ENCODE measurements at places on chromosomes 7 and 10. TPM values are rescaled to one million over a fixed set of nuclear protein-coding genes. Genes with fewer than 3 reads are reported as not detected.

GRCh38 chr7:158083526-158084310 lies 503.9 kb downstream of the PTPRN2 start:
- no peak for ATAC-seq

DNA sequence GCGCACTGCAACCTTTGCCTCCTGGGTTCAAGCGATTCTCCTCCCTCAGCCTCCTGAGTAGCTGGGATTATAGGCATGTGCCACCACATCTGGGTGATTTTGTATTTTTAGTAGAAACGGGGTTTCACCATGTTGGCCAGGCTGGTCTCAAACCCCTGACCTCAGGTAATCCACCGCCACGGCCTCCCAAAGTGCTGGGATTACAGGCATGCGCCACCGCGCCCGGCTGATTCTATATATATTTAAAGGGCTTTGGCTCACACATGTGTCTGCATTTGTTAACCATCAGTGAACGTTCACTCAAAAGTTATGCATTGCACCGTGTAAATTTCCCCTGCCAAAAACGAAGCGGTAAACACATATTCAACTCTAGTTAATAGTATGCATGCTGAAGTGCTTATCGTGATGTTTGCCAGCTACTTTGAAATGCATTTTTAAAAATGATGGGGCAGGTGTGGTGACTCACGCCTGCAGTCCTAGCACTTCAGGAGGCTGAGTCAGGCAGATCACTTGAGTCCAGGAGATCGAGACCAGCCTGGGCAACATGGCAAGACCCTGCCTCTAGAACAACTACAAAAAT lies 17.7 kb upstream of the WIPI2 start:
- ATAC-seq = no peak

- ATAC-seq = no peak
These were observed 847.2 kb downstream of the CCSER2 start for GRCh38 chr10:85175635-85176034.

- peak; percentile 32 for ATAC-seq
These were observed 17.8 kb downstream of the SCD start for GRCh38 chr10:100364735-100365391.

DNA sequence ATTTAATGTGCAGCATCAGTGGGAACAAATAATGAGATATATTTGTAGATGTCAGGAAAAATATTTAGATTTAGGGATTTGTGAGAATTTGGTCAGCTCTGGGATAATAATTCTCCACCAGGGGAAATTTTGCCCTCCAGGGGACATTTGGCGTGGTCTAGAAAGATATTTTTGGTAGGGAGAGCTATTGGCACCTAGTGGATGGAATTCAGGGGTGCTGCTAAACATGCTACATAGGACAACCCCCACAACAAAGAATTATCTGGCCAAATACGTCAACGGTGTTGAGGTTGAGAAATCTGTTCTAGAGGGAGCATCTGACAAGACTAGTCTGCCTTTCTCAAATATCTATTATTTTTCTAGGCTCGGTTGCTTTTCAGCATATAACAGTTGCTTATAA lies 2.1 kb downstream of the ADK start:
- ATAC-seq = no peak

DNA sequence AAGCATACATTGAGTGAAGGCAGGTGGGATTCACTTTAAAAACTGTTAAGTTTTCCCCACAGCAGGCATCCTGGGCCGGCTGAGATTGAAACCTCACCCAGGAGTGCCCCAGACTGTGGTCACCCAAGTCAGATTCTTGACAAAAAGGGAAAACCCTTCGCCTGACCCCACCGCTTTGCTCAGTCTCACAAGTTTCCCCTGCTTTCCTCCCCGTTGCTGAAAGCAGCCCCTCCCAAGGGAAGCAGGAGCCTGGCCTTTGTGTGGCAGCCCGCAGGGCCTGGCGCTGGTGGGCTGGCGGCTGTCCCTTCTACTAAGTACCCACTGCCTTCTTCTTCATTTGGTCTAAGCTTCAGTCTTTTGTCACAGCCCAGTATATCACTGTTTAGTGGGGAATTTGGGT lies 16.0 kb downstream of the RNF32 start:
- ATAC-seq = no peak

- ATAC-seq = peak; percentile 84
These were observed 729.9 kb downstream of the ZWINT start for GRCh38 chr10:55631071-55631654.

DNA sequence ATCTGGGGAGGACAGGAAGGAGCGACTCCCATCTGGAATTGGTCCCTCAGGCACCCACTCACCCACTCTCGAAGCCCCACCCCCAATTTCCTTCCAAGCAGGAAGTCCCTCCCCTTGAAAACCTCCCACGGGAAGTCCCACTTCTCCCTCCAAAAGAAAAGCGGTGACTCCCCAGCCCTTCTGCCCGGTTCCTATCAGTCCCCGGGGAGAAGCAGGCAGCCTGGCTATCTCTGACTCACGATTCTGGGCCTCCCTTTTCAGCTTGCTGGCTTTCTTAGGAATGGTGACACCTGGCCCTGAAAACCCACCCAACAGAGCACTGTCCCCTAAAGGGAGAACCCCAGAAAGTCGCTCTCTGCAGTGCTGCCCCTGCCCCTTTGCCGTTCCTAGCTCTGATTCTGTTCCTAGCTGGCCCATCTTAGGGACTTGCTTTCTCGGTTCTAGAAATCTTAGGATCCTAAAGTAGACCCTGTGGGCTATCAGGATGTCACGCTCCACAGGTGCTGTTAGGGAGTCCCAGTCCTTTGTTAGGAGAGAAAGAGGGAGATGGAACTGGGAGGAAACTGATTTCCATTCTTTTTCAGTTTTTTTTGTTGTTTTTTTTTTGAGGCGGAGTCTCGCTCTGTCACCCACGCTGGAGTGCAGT lies 6.0 kb downstream of the TSC22D4 start:
- no peak for ATAC-seq

GRCh38 chr7:102415685-102416225 lies 17.6 kb upstream of the ORAI2 start:
- ATAC-seq = no peak

DNA sequence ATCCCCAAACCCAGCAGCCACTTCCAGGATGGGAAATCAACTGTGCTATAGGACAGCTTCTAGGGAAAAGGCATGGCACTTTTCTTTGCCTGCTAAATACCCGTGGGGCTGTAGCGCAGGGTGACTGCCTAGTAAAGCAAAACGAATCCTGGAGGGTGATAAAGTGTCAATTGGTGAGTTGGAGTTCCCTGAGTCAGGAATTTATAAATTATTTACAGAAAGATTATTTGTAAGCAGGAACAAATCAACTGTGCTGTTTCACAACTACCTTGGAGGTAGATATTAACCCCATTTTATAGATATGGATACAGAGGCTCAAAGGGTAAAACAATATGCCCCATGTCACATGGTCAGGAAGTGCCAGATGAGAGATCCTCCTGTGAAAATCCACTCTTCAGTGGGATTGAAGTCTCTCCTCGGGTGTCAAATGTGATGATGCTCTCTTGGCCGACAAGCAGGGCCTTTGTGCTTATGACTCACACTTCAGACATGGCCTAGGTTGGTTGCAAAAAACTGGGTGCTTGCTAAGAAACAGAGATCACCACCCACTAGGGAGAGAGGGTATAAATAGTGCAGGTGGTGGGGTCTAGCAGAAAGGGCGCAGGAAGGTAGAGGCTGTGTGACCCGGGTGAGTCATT lies 383.2 kb upstream of the ZMIZ1 start:
- ATAC-seq = no peak

DNA sequence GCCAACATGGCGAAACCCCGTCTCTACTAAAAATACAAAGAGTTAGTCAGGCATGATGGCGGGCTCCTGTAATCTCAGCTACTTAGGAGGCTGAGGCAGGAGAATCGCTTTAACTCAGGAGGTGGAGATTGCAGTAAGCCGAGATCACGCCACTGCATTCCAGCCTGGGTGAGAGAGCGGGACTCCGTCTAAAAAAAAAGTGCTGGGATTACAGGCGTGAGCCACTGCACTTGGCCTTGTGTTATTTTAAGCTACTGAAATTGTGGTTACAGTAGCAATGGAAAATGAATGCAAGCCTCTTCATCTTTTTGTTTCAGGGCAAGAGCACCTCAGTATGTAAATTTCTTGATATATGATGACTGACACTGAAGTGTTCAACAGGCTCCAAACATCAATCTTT lies 106.4 kb upstream of the IMMP2L start:
- ATAC-seq = no peak

DNA sequence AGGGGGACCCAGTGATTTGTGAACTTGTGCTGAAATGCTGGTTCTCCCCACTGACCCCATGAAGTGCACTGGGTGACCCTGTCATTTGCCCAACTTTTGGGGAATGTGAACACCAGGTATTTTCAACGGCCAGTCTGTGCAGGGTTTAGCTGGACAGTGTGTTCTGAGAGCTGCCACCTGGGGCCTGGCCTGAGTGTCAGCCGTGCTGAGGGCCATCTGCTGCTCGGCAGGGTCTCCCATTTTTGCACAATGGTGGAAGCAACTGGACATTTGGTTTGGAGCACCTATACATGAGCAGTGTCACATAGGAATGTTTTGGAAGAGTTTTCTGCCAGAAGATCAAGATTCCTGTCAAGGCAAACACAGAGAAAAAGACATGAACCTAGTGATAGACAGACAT lies 5.2 kb downstream of the CHN2 start:
- no peak for ATAC-seq

- ATAC-seq = peak; percentile 78
These were observed 7.6 kb downstream of the FAM53B start for GRCh38 chr10:124736491-124737136.

DNA sequence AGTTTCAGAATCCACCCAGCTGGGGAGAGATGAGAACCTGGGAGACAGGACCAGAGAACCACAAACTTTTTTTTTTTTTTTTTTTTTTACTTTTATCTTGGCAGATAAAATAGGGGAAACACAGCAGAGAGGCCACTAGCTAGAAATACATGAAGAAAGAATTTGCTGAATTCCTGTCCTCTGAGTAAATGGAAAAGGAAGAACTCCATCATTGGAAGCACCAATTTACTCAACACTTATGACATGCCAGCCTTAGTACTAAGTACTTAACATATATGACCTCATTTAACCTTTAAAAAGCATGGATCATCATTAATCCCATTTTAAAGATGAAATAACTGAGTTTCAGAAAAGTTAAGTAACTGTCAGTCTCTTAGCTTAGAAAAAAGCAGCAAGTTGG lies 343.0 kb upstream of the NPSR1 start:
- no peak for ATAC-seq

DNA sequence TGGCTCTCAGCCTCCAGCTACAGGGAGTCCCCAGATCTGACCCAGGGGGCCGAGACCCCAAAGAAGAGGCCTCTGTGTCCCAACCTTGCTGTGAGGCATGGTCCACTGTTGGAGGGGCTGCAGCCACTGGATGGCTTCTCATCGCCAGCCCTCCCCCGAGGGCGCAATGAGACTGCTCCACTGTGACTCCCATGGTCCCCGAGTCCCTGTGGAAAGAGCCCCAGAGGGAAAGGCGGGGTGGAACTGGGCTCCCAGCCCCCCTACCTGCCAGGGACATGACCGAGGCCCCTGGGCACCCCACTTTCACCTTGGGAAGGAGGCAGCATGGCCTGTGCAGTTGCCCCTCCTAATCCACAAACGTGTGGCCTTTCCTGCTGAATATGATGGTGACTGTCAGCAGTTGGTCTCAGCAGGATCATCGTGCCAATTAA lies 33.5 kb upstream of the RET start:
- no peak for ATAC-seq

GRCh38 chr10:22714479-22715289 lies at the start of gene PIP4K2A:
Gene PIP4K2A (minus strand): TSS chr10:22714578. CDS start chr10:22714326, 252 bp downstream.
- ATAC-seq = peak; percentile 88

DNA sequence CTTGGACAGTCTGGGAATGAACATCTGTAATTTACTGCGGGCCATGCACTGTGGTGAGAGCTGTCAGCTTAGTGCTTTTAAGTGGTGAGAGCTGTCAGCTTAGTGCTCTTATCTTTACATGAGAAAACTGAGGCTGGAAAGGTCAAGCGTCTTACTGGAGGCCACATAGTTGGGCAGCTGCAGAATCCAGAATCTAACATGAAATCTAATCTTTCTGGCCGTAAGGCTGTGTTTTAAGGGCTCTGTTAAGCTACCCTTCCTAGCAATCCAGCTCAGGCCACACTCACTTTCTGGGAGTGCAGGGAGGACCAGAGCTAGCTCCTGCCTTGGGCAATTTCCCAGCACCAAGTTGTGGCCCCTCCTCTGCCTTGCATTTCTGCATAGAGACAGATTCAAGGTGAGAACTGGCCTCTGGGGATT lies 70.2 kb downstream of the SORCS3 start:
- no peak for ATAC-seq

- no peak for ATAC-seq
These were observed 67.1 kb downstream of the LSMEM1 start for GRCh38 chr7:112547916-112548315.

- no peak for ATAC-seq
These were observed 7.4 kb downstream of the RASSF4 start for GRCh38 chr10:44966816-44967509.

GRCh38 chr7:143042159-143042789 lies 9.9 kb upstream of the OR6V1 start:
- peak; percentile 47 for ATAC-seq

DNA sequence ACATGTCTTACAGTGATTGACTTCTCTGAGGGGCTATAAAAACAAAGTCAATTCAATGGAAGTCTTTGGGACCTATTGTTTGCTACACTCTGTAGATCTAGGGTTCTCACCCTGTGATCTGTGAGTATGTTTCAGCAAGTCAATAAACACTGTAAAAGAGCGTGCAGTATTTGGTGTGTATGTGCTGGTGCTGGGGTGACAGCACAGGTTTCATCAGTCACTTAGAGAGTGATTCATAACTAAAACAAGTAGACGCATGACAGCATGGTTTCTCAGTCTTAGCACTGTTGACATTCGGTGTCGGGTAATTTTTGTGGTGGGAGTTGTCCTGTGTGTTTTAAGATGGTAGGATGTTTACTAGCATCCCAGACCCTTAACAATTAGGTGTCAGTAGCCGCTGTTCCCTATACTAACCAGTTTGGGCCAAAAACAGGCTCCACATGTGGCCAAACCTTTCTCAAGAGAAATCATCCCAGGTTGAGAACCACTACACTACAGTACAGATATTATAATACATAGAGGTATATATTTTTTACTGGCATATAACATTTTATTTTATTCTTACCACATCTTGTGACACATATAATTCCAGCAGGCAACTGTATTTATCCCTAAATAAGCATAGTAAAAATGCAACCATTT lies 411.8 kb downstream of the ARL4A start:
- ATAC-seq = no peak

GRCh38 chr7:158127241-158127640 lies 460.4 kb downstream of the PTPRN2 start:
- ATAC-seq = no peak

Gene CDC14C
- total RNA-seq = not detected

Gene CNTNAP2
- 0.05 TPM for total RNA-seq

Gene NUPR2
- not detected for total RNA-seq

Gene BLNK
- total RNA-seq = 0.18 TPM

Gene PRPS1L1
- total RNA-seq = 0.85 TPM

Gene ANXA8
- not detected for total RNA-seq

Gene HOXA9
- 1.4 TPM for total RNA-seq

Gene FAM25G
- total RNA-seq = not detected

Gene LRRTM3
- 13.2 TPM for total RNA-seq

Gene CD36
- 126 TPM for total RNA-seq

Gene WIPF3
- 4.2 TPM for total RNA-seq

Gene ZNF783
- total RNA-seq = 24.0 TPM

Gene KAT6B
- 49.4 TPM for total RNA-seq

Gene CYP2C19
- total RNA-seq = 0.41 TPM

Gene MRLN
- total RNA-seq = 0.63 TPM

Gene CLIP2
- total RNA-seq = 16.5 TPM

Gene CARD11
- total RNA-seq = 0.36 TPM

Gene PDZD7
- total RNA-seq = 5.9 TPM

Measured in motor neuron (in vitro differentiated cells).